ENCODE measurements at places on chromosomes 6 and 20.
A peak's percentile ranks its signal among the peaks of the same experiment; 100 is the strongest.

DNA sequence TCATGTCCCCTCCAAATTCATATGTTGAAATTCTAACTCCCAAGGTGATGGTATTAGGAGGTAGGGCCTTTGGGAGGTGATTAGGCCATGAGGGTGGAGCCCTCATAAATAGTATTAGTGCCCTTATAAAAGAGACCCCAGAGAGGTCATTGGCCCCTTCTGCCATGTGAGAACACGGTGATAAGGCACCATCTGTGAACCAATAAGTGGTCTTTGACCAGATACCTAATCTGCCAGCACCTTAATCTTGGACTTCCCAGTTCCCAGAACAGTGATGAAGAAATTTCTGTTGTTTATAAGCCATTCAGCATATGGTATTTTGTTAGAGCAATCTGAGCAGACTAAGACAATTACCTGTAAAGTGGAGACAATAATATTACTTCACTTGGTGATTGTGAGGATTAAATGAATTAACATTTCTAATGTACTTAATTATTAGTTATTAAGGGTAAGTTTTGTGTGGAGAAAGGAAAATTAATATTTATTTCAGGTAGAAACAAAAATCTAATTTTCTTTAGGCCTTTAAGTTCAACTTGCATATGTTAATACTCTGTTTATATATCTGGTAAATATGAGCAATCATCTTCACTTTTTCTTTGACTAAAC, 7.1 kb downstream of the RNF182 start:
- DNase-seq = no peak

- no peak for DNase-seq
Measured at GRCh38 chr6:47094241-47094925, 52.3 kb upstream of the ADGRF1 start.

GRCh38 chr20:33812152-33812849, 1.2 kb downstream of the CHMP4B start:
- DNase-seq = peak; percentile 40

GRCh38 chr6:48889429-48889828, 573.6 kb downstream of the MMUT start:
- no peak for DNase-seq

DNA sequence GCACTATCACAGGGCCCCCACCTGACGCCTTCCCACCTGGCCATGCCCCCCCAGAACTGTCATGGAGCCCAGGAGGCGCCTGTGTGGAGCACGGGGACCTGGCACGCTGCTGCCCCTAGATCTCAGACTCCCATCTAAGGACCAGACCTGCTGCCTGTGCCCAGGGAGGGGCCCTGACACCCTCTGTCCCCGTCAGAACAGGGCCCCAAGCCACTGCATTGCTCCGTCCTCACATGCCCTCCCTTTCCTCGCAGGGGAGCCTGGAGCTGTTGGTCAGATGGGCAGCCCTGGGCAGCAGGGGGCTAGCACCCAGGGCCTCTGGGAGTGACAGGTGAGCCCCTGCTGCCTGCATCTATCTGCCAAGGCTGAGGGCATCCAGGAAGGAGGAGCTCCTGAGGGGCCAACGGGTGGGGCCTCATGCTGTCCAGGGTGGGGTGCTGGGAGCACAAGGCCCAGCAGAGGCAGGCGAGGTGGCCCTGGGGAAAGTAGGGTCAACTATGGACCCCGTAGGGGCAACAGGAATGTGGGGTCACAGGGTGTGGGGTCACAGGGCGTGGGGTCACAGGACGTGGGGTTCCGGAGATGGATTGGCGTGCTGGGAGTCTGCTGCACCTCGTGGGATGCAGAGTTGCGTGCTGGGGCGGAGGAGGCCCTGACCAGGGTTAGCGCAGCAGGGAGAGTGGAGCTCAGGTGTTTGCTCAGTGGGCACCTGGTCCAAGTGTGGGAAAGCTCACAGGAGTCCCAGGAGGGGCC, 31.6 kb downstream of the CHRNA4 start:
- DNase-seq = no peak

GRCh38 chr6:38877721-38878120, 162.6 kb downstream of the DNAH8 start:
- DNase-seq = no peak

- no peak for DNase-seq
Measured at GRCh38 chr20:10323729-10324128, 105.1 kb downstream of the SNAP25 start.

GRCh38 chr6:30331981-30332380, 5.3 kb downstream of the TRIM39 start:
- no peak for DNase-seq

- no peak for DNase-seq
Measured at GRCh38 chr20:44891826-44892225, 6.3 kb downstream of the YWHAB start.

DNA sequence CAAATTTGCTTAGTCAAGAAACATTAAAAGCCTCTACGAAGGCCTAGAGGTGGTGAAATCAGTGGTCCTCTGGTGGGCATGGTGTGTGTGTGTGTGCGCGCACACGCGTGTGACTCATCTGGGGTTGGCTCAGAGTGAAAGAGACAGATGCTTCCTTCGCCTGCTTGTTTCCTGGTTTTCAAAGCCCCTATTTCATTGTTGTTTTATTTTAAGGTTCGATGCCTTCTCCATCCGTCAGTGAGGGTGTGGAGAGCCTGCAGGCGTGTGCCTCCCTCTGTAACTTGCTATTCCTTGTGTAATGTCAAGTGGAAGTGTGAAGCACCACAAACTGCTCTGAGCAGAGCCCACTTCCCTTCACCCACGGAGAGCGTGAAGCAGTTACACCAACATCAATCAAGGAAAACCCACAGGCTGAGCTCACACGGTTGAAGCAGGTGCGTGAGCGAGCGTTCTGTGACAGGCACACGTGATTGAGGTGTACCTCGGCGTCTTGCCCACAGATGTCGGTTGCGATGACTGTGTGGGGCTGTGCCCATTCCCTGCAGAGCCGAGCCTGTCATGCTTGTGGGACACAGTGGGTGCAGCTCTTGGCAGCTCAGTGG, 233.9 kb downstream of the PRL start:
- DNase-seq = peak; percentile 74

GRCh38 chr6:139832493-139833305, 458.3 kb upstream of the CITED2 start:
- DNase-seq = no peak

DNA sequence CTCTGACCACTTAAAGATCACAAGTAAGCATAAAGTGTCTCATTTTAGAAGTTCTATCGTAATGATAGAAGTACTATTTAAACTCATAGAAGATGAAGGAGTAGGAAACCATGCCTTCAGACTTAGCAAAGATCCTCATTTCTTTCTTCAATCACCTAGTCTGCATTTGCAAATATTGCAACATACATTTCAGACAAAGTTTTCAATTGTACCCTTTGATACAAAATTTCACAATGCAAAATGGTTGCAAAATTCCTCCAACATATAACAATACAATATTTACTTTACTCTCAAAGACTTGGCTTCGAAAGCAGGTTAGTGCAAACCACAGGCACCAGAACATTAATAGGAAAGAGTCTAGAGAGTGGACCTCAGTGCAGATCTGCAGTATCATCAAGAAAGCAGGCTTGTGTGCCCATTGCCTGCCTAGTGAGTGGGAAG, 16.1 kb upstream of the ROS1 start:
- no peak for DNase-seq

- DNase-seq = no peak
Measured at GRCh38 chr6:53067849-53068361, 2.7 kb downstream of the FBXO9 start.

- no peak for DNase-seq
Measured at GRCh38 chr6:158417760-158418098, 105.5 kb downstream of the TULP4 start.

GRCh38 chr20:34747479-34747878, 43.3 kb downstream of the TP53INP2 start:
- no peak for DNase-seq

GRCh38 chr20:2398449-2398848, 17.7 kb downstream of the TGM6 start:
- no peak for DNase-seq

GRCh38 chr20:52312132-52312729, 120.7 kb upstream of the ZFP64 start:
- DNase-seq = peak; percentile 37

- DNase-seq = no peak
Measured at GRCh38 chr6:4114123-4114522, 21.3 kb downstream of the ECI2 start.

DNA sequence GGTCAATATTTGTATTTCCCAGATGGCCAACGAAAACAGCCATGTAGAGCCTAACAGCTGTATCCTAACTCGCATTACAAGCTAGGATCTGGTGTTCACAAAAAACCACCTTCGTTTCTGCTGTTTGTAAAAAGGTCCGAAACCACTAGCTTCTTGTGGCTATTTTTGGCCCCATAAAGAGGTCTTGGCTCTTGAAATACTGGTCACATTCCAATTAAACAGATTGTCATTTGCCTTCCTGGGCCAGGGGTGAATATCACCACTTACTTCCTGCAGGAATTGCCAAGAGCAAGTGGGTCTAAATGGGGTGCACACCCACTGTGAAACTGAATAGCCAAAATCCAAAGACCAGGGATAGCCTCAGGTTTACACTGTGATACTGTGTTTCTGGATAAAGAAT, 48.2 kb downstream of the TSHZ2 start:
- no peak for DNase-seq

DNA sequence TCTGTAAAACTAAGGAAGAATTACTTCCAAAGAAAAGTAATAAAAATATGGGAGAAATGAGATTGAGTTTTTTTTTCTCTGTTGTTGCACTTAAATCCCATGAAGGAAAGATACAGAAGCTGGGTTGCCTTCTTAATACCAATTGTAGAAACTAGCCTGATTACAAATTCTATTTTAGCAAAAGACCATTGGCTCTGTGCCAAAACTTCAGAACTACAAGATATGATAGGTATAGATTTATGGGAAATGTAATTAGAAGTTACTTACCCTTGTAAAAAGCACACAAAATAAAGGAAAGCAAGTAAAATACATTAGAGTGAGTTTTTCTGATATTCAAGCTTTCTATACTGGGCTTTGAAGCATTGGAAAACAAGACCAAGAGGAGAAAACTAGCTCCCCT, 73.5 kb upstream of the SCGN start:
- no peak for DNase-seq

GRCh38 chr20:50823319-50823718, 28.5 kb downstream of the BCAS4 start:
- no peak for DNase-seq

DNA sequence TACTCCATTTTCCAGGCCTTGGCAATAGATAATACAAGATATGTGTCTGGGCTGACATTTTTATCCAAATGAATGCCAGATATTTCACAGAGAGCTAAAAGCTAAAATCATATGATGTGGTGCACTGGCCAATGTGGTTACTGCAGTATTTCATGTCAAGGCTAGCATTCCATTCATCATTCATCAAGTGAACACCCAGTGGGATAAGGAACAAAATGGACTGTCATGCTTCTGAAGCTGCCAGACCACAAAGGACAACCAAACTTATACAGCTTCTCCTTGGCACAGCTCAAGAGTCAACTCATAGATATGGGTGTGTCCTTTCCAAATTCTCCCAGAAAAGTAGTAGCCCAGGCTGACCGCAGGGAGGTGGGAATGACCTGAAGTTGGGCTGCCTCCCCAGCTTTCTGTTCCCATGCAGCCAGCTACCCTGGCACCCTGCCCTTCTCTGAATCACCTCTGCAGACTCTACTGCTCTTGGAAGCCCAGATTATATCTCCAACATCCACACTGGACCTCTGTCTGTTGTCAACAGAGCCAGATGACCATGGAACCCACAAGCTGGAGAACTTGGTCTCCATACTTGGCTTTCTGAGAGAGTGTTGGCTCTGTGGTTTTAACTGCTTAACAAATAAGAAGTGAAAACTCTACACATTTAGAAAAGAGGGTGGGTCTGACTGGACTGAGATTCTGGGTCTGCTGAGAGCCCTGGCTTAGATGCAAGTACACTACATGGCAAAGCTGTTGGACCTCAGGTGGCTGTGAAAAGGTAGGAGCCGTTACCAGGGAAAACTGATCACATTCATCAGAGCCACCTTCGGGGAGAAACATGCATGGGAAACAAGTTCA, 122.8 kb downstream of the ALDH8A1 start:
- no peak for DNase-seq

DNA sequence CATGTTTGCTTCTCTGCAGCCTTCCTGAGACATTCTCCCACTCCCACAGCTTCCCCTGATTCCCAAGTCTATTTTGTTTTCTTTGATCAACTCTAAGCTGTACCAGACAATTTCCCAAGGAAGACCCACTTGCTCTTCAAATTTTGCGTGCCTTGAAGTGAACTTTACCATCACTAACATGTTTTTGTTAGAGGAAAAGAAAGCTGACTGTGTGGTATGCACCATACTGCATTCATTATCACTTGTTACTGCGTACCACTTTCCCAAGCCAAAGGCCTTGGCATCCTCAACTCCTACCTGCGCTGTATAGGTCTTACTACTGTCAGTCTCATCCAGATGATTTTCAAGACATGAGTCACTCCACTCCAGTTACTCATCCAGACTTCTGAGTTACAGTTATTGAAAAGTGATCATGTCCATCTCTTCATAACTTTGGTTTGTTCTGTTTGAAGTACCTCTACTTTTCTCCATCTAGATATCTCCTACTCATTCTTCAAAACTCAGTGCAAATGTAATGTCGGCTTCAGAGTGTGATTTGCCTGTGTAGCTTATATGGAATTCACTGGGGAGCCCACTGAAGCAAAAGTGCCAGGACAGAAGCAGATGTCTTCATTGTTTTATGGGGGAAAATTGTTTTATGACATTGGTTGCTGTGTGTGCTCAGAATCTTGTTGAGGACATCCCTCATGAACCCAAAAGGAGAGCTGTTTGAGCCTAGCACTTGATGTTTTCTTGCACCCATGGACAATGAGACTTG, 5.2 kb downstream of the RPS12 start:
- no peak for DNase-seq

DNA sequence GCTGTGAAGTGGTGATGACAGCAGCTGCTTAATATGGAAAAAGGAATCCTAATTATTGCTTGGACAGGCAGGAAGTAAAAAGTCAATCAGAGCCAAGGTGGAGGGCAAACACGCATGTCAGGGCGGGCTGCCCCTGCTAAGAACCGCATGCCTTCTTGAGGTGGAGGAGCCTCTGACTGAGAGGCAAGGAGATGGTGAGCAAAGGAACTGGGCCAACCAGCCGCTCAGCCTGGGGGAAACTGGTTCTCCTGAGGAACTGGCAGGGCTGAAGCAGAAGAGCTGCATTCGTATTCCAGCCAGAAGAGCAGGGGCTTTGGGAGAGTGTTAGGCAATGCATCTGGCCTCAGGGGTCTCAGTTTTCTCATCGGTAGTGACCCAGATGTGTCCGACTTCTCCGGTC, 13.1 kb upstream of the MLN start:
- no peak for DNase-seq
